ENCODE measurements at places on chromosomes 12 and 14. TPM values are rescaled to one million over a fixed set of nuclear protein-coding genes. Genes with fewer than 3 reads are reported as not detected.

- no peak for DNase-seq
Observed at GRCh38 chr12:131862600-131862993, 31.8 kb upstream of the ULK1 start.

GRCh38 chr12:53045696-53046045 lies 4.2 kb upstream of the TNS2 start:
- no peak for DNase-seq

GRCh38 chr12:62750941-62751809 lies 183.8 kb downstream of the PPM1H start:
- no peak for DNase-seq

- no peak for DNase-seq
Observed at GRCh38 chr14:71701990-71702389, 230.2 kb upstream of the RGS6 start.

C12orf50 gene
- polyA plus RNA-seq, result 0.27 TPM

LAG3 gene
- 1.6 TPM for polyA plus RNA-seq

MYG1 gene
- polyA plus RNA-seq, result 49.8 TPM

ART4 gene
- polyA plus RNA-seq, result 0.16 TPM

SLC8A3 gene
- polyA plus RNA-seq, result 0.24 TPM

OTX2 gene
- not detected for polyA plus RNA-seq
